ENCODE measurements at places on chromosomes 5 and 9.

GRCh38 chr5:178274781-178275537 is 42.4 kb upstream of the PHYKPL start:
- no peak for DNase-seq

GRCh38 chr5:125720348-125720685 is 702.9 kb upstream of the GRAMD2B start:
- DNase-seq, result no peak

GRCh38 chr9:5825895-5826622 is 6.9 kb downstream of the ERMP1 start:
- no peak for DNase-seq

DNA sequence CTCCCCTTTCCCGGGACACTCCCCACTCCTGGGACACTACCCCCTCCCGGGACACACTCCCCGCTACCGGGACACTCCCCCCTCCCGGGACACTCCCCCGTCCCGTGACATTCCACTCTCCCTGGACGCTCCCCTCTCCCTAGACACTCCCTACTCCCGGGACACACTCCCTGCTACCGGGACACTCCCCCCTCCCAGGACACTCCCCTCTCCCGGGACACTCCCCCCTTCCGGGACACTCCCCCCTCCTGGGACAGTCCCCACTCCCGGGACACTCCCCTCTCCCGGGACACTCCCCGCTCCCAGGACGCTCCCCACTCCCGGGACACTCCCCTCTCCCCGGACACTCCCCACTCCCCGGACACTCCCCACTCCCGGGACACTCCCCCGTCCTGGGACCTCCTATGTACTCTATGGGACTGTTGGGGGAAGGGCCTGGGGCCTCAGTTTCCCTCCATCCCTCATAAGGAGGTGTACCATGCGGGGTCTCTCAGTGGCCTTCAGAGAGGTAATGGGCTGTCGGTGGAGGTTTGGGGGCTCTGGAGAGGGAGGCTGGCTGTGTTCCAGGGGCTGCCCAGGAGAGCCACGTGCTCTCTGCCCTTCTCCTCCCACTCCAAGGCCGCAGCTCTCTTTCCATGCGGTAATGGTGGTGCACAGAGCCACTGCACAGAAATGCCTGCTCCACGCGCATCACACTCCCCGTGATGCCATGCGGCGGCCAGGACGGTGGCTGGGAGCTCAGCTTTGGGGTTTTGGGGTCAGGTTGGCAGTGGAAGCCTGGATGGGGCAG is 96.2 kb downstream of the RXRA start:
- no peak for DNase-seq

GRCh38 chr9:33535541-33535940 is 11.5 kb downstream of the ANKRD18B start:
- no peak for DNase-seq

- DNase-seq, result peak; percentile 81
Observed at GRCh38 chr9:14314424-14314928, 535 bp upstream of the NFIB start.

GRCh38 chr9:70517926-70518610 is 103.6 kb upstream of the KLF9 start:
- DNase-seq, result no peak

- DNase-seq, result peak; percentile 22
Observed at GRCh38 chr5:96175090-96175489, 213.4 kb upstream of the ELL2 start.
